ENCODE measurements at places on chromosomes 16 and 17.

GRCh38 chr16:14284930-14285512 is 213.9 kb downstream of the MRTFB start:
- no peak for DNase-seq

GRCh38 chr17:82173351-82174041 is 39.1 kb downstream of the CCDC57 start:
- DNase-seq = no peak

- DNase-seq = no peak
These were observed 619 bp upstream of the TMEM92 start for GRCh38 chr17:50273654-50274040.

- no peak for DNase-seq
These were observed 47.8 kb downstream of the ESRP2 start for GRCh38 chr16:68188170-68188569.

DNA sequence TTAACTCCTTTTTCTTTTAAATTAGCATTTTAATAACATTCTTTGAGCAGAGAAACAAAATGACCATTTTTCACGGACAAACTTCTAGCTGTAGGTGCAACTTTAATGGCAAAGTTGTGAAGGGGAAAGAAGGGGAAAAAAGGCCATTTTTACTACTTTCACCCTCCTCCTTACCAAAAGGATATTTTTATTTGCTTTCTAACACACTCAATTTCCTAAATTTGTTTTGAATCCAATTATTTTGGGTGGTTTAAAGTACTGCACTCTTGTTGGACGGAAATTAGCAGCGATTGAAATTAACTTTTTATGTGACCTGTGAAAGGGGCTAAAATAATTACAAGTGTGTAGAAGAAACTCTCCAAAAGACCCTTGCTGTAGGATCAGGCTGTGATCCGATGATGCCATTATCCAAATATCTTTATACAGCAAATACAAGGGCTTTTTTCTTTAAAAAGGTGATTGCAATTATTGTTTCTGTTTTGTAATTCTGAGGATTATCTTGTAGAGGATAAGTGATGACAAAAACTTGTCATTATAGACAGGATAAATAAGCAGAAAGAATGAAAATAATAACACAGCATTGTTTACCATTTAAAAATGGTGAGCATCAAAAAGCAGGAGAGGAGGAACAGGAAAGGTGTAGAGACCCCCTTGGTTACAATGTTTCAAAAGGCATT is 42.4 kb downstream of the SNX11 start:
- no peak for DNase-seq

DNA sequence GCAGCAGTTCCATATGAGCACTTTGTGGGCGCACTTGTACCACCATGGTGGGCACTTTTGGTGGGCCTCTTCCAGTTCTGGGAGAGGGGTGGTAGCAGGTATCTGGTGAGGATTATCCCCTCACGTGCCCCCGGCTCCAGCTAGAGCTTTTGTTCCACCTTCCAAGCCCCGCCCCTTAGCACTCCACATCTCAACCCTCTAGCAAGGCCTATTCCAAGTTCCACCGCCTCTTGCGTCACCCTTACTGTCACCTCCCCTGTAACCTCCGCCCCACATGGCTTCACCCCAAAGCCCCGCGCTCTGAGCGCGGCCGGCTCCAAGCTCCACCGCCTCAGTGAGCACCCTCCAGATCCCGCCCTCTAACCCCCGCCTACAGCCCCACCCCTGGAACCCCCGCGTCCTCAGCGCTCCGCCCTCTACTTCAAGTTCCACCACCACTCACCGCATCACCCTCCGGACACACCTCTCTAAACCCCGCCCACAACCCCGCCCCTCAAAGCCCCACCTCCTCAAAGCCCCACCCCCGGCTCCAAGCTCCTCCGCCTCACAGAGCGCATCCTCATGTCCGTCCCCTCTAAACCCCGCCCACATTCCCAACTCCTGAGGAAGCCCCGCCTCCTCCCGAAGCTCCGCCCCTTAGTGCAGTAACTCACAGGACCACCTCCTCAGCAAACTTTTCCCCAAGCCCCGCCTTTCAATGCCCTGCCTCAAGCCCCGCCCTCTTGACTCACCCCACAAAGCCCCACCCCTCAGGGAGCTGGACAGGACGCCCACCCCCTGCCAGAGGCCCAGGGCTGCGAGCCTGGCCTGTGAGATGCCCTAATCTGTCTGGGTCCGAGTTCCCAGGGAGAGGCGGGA is 11.1 kb downstream of the SCN4A start:
- DNase-seq = no peak

GRCh38 chr17:80097844-80098691 is 3.3 kb upstream of the GAA start:
- DNase-seq = no peak
